ENCODE measurements at places on chromosomes 1 and 21. TPM values are rescaled to one million over a fixed set of nuclear protein-coding genes. Genes with fewer than 3 reads are reported as not detected.

GRCh38 chr1:230237009-230237370 lies 170.0 kb downstream of the GALNT2 start:
- DNase-seq = no peak

DNA sequence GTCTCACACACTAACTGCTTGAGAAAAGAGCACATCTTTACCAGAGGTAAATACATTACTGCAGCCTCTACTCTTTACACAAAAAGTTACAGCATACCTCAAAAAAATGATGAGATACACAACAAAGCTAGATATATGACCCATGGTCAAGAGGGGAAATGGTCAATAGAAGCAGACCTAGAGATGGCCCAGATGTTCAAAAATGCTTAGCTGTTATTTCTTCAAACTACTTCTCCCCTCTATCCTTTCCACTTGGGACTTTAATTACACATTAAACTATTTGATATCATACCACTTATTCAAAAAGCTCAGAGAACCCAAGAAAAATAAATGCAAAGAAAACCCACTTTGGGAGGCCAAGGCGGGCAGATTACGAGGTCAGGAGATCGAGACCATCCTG lies 12.8 kb downstream of the BRWD1 start:
- DNase-seq = no peak

DNA sequence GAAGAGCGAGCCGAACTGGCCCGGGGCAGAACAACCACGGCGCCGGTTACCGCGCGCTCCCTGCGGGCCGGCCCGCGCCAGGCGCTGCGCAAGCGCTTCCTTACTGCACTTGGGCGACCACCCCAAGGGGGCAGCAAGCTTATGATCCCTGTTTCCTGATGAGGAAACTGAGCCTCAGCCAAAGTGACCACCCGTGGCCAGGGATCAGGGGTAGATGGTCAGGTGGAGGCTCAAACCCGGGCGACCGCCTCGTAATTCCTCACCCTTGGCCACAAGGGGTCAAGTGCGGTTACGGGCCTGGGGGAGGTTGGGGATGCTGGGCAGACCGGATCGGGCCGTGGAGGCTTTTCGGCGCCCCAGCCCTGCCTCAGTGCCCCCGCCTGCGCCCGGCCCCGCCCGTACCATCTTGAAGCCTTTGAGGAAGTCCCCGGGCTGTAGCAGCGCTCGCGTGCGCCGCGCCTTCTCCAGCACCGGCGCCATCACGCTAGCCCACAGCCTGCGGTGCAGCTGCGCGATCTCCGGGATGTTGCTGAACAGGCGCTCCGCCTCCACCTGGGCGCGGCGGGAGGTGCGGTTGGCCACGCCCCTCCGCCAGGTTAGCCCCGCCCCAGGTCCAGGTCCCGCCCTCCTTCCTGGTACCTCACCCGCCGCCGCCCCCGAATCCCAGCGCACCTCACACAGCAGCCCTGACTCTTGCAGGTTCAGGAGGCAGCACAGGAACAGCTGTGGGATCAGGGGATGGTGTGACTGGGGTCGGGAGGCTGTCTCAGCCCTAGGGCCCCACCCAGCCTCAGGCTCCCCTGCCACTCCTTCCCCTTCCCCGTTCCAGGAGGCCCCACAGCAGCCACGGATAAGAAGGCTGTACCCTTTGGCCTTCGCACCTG lies 5.4 kb upstream of the TNFRSF25 start:
- no peak for DNase-seq

Gene FHAD1
- not detected for total RNA-seq

Gene AXDND1
- 1.1 TPM for total RNA-seq

DNA sequence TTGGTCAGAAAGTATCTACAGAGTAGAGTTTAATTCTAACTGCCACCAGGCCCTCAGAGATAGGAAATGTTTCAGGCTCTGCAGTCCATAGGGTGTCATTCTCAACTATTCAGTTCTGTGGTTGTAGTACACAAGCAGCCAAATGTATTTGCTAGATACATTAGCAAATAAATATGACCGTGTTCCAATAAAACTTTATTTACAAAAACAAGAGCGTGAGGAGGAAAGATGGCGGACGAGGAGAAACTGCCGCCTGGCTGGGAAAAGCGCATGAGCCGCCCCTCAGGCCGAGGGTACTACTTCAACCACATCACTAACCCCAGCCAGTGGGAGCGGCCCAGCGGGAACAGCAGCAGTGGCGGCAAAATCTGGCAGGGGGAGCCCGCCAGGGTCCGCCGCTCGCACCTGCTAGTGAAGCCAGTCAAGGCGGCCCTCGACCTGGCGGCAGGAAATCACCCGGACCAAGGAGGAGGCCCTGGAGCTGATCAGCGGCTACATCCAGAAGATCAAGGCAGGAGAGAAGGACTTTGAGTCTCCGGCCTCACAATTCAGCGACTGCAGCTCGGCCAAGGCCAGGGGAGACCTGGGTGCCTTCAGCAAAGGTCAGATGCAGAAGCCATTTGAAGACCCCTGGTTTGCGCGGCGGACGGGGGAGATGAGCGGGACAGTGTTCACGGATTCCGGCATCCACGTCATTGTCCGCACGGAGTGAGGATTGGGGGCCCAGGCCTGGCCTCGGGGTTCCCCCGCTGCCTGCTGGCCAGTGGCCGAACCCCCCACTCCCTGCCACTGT lies 286.1 kb downstream of the LRRC40 start:
- DNase-seq = no peak

DNA sequence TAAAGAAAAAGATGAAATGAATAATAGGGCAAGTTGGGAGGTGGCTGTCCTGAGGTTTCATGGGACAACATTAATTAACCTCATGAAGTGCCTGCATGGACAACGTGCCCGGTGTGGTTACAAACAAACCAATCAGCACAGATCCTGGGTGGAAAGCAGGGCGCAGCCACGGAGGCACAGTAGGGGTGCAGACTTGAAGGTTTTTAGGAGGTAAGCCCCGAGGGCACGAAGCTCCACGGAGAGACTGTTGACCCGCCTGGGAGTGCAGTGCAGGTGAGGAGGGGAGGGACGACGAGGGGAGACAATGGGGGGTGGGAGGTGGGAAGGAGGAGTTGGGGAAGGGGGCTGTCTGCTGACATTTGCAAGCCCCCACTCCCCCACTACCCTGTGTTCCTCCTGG lies 2.3 kb upstream of the RIPK4 start:
- DNase-seq = no peak

DNA sequence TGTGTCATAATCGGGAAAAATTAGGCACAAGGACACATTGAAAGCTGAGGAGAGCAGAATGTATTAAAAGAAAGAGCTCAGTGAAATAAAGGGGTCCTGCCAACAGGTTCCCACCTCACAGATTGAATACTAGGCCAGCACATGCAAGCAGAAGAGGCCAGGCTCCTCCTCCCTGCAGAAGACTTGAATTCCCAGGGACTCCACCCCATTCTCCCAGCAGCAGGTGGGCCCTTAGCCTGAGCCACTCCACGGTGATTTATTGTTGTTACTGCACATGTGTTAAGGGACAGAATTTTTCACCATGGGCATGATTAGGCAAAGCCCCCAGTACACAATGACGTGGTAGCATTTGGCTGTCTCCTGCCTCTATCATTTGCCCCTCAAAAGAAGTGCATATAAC lies 1844.7 kb downstream of the NCAM2 start:
- DNase-seq = no peak

DNA sequence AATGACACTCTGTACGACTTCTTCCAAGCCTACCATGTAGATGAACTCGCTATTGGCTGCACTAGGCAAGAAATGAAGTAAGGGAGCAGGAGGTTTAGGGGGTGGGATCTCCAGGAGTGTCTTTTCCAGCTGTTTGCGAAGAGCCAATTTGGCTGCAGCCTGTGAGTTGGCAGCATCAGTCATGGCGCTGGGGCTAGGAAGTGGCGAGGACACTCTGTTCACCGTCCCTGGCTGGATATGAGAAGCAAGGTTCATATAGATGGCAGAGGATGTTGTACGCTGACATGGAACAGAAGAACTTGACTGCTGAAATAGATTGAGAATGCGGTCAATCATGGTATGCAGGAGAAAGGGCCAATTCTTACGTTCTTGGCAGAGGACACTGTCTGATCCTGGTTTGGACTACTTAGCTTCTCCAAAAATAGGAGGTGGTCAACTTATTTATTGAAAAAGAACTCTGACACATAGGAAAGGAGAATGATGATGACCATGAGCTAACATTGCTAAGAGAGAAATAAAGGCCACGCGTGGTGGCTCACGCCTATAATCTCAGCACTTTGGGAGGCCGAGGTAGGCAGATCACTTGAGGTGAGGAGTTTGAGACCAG lies 41.2 kb downstream of the SLC27A3 start:
- DNase-seq = no peak

Gene CGN
- total RNA-seq = 0.28 TPM

DNA sequence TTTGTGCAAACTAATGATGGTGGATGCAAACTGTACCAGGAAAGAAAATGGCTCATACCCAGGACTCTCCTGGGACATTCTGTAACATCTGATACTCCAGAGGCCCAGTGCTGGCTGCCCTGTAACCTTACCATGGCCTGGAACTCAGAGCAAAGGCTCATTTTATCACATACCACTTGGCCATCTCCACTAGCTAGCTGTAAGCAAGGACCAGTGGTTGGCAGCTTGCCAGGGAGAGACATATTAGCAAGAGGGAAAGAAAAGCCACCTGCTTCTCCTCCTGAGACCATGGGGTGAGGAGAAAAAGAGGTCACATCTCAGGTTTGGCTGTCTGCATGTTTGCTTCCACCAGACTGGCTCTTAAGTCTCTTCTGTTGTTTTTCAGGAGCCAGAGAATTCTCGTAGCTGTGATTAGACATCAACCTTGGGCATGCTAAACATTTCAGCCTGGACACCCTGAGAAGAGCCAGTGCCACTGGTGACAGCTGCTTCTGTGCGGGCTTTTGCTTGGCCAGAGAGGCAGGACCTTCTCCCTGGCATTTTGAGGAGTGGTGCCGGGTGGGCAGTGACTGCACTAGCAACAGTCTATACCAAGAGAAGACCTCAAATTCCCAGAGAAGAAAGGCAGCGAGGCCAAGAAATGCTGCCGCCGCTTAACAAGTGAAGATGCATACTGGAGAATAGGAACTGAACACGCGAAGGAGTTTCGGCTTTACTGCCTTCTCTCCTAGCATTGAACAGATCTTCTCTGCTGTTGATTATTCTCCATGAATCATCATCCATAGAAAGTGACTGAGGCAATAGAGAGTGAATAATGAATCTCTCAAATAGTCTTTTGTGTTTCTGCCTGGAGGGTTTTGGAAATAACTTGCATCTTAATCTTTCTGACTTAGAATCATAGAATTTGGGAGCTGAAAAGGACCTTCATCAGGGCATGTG lies 6.7 kb upstream of the INKA2 start:
- no peak for DNase-seq

Gene SSBP3
- 50.6 TPM for total RNA-seq

DNA sequence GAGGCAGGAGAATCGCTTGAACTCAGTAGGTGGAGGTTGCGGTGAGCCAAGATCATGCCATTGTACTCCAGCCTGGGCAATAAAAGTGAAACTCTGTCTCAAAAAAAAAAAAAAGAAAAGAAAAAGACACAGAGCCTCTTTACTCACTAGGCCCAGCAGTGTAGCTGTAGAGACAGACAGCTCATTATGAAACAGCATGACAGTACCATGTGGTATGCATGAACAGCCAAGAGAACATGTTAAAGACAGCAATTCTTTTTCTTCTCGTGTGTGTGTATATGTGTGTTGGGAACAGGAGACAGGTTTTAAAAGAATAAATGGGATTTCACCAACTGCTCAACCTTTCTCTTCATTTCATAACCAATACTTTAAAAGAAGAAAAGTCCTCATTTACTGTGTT lies 118.8 kb downstream of the PIK3R3 start:
- no peak for DNase-seq

Gene FAM78B
- total RNA-seq = not detected

Gene ST6GALNAC3
- 0.77 TPM for total RNA-seq

DNA sequence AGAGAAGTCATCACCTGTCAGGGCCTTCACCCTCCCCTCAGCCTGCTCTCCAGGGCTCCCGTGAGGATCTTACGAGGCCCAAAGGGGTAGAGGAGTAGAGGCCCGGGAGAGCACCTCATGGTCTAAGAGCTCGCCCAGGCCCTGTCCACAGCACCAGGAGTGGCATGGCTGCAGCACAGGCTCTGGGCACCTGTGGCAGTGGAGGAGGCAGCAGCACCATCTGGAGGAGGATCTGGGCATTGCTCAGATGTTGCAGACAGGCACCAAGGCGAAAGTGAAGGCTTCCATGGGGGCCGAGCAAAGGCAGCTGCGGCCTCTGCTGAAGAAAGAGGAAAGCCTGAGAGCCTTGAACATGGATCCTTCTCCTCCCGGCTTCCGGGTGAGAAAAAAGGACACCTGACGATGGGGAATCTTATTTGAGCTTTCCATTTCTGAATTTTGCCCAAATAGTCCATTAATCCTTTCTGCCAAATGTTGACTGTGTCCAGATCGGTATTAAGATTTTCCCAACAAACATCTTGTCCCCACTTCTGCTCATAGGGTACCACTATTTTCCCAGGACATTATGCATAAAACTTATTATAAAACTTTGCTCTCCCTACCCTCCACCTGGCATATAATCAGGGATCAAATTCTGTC lies 604.7 kb downstream of the PTPRC start:
- DNase-seq = peak; percentile 79

Gene RGS5
- total RNA-seq = 1.2 TPM

- no peak for DNase-seq
Measured at GRCh38 chr1:45340816-45341466, 701 bp upstream of the MUTYH start.

Gene ZNF644
- total RNA-seq = 101 TPM

DNA sequence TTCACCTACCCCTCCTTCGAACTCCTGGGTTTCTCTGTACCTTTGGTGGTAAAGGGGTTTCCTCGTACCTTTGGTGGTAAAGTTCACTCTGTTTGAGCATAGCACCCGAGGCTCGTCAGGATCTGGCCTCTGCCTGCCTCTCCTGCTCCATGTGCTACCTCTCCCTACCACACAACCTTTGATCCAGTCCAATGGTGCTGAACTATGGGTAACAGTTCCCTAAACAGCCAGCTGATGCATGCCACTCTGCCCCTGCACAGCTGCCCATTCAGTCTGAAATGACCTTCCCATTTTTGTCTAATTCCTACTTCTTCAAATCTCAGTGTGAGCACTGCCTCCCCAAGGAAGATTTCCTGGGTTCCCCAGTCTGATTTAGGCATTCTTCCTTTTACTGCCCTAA lies 14.0 kb downstream of the OVAAL start:
- no peak for DNase-seq

All from CD4-positive, alpha-beta T cell (primary cell).